ENCODE measurements at places on chromosomes 7 and 10. TPM values are rescaled to one million over a fixed set of nuclear protein-coding genes. Genes with fewer than 3 reads are reported as not detected.

The EPHB6 gene
- 20.1 TPM for total RNA-seq

The UPK3BL2 gene
- 20.7 TPM for total RNA-seq

The ZNF467 gene
- total RNA-seq = 1.0 TPM

The LMTK2 gene
- 13.1 TPM for total RNA-seq

The ZNF316 gene
- 42.6 TPM for total RNA-seq

The WNT16 gene
- not detected for total RNA-seq

The CPA2 gene
- not detected for total RNA-seq

The PAPSS2 gene
- 2.2 TPM for total RNA-seq

The AEBP1 gene
- 21.5 TPM for total RNA-seq

The FHIP2A gene
- total RNA-seq = 29.7 TPM

The SPDYE2 gene
- total RNA-seq = 0.28 TPM

The AKR1D1 gene
- total RNA-seq = not detected

The SLC18A2 gene
- 0.17 TPM for total RNA-seq

The KCP gene
- total RNA-seq = 0.57 TPM

The RET gene
- not detected for total RNA-seq

The C7orf57 gene
- total RNA-seq = 0.14 TPM

The LIPJ gene
- not detected for total RNA-seq

The CRPPA gene
- 1.1 TPM for total RNA-seq

The NSUN6 gene
- 26.5 TPM for total RNA-seq

The PLOD3 gene
- total RNA-seq = 48.9 TPM

The POLD2 gene
- 99.3 TPM for total RNA-seq

The ECHDC3 gene
- 1.2 TPM for total RNA-seq

The LRRD1 gene
- not detected for total RNA-seq

The SKIDA1 gene
- 0.58 TPM for total RNA-seq

The CRYGN gene
- 0.25 TPM for total RNA-seq

The MMD2 gene
- not detected for total RNA-seq

The SPDYE5 gene
- total RNA-seq = 0.14 TPM

The GARIN1A gene
- total RNA-seq = 0.88 TPM

The NEUROG3 gene
- 0.22 TPM for total RNA-seq

The PRR15 gene
- total RNA-seq = not detected

The PGAM2 gene
- 0.74 TPM for total RNA-seq

The MPP7 gene
- total RNA-seq = 23.4 TPM

The IKZF1 gene
- 383 TPM for total RNA-seq

The FOXI2 gene
- total RNA-seq = not detected

The SPAG6 gene
- total RNA-seq = 0.67 TPM

The ACTA2 gene
- total RNA-seq = 13.8 TPM

The CAMK1D gene
- 9.0 TPM for total RNA-seq

The FUOM gene
- total RNA-seq = 15.4 TPM

The INSYN2A gene
- not detected for total RNA-seq

The RBM20 gene
- total RNA-seq = 0.06 TPM

The CADPS2 gene
- not detected for total RNA-seq

The WIPF3 gene
- total RNA-seq = not detected

Data from activated naive CD8-positive, alpha-beta T cell treated with anti-CD3 and anti-CD28 coated beads, Interleukin-2, amount 10 ng/mL, durations not matched to agents 7 days and 5 days (primary cell).